ENCODE measurements at places on chromosomes 16 and 17.

DNA sequence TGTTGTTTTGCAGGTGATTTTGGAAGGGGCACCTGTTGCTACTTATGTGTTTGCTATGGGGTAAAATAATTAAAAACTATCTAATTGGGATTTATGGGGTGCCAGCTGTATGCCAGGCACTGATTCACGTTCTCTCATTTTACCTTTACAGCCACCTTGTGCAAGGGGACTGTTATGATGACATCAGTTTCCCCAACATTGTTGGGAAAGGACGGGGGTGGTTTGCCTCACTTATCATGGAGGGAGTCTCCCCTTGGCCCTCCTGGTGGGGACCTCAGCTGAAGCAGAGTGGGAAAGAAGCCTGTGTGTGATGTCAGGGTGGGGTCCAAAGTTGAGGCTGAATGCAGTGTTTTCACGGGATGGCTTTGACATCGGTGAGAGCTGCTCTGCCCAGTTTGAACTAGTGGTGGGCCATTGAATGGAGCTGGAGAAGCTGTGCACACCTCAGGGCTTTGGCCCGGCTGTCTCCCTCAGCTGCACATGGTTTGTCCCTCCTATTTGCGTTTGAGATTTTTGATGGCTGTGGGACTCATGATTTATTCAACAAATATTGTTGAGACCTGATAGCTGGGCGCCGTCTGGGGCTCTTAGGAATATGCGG lies 36.1 kb downstream of the CMIP start:
- DNase-seq: no peak

DNA sequence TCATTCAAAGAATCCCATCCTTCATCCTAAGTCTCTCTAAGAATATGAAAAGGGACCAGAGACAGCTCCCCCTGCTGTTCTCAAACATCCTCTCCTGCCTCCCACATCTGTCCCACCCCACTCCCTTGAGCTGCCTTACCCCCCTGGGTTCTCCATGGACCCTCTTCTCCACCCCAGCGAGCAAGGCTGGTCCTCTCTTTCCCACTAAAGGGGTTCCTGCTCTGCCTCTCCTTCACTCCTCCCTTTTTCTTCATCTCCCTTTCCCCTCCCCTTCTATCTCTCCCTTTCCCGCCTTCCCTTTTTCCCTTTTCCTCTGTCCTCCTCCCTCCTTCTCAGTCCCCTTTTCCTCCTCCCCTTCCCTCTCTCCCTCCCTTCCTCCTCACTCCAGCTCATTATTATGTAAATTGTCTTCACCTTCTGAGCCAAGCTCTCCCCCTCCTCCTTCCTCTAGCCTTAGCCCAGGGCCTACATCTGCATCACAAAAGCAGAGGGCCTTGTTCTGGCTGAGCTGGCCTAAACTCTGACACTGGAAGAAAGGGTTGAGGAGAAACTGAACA lies 90.0 kb downstream of the GNAO1 start:
- DNase-seq: no peak

DNA sequence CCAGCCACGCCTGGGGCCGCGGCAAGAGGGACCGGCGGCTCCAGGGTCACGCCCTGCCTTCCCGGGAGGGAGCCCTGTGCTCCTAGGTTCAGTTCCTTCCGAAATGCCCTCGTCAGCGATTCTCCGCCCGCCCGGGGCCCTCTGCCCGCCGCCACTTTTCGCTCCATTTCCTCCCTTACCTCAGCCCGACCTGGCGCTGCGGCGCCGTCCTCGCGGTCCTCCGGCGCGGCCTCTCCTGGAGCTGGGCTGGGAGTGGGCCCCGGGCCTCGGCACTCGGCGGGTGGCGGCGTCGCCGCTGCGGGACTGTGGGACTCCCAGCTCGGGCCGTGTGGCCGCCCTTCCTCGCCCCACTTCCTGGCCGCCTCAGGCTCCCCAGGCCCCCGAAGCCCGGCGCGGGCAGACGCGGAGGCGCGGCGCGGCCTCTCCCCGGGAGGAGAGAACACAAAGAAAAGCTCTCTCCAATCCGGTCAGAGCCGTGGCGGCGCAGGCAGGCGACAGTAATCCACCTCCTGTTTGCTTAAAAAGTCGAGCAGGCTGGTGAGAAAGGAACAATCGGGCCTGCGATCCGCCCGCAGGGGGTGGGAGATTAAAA lies 1.6 kb downstream of the BAHCC1 start:
- no peak for DNase-seq

GRCh38 chr17:54950116-54950515 lies 18.3 kb downstream of the COX11 start:
- DNase-seq: no peak

DNA sequence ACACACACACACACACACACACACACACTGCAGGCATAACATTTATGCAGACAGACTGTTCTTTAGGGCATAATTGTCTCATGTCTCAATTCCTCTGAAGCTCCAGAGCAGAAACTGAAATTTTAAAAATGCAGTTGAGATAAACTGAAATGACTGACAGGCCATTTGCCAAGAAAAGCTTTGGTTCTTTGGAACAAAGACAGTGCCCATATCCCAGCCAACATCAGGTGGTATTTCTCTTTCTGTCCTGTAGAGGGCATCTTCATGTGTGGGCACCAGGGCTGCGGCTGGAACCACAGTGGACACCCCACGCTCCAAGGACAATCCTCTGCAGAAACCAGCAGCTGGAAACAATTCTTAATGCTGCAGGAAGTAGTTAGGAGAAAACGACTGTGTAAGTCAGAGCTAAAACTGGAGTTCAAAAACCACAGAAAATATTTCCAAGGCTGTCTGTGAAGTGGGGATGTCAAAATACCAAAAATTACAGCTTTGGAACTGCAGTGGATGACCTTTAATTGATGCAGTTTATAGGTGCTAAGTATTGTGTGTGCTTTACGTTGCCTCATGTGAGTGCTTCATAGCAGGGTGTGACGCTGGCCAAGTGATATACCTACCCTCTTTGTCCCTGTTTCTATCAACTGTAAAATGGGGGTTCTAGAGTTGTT lies 10.6 kb upstream of the MEFV start:
- DNase-seq: no peak

- DNase-seq: no peak
These were observed 37.7 kb downstream of the BAHCC1 start for GRCh38 chr17:81432941-81433340.

GRCh38 chr17:70034158-70034557 lies 40.9 kb upstream of the KCNJ16 start:
- DNase-seq: no peak

DNA sequence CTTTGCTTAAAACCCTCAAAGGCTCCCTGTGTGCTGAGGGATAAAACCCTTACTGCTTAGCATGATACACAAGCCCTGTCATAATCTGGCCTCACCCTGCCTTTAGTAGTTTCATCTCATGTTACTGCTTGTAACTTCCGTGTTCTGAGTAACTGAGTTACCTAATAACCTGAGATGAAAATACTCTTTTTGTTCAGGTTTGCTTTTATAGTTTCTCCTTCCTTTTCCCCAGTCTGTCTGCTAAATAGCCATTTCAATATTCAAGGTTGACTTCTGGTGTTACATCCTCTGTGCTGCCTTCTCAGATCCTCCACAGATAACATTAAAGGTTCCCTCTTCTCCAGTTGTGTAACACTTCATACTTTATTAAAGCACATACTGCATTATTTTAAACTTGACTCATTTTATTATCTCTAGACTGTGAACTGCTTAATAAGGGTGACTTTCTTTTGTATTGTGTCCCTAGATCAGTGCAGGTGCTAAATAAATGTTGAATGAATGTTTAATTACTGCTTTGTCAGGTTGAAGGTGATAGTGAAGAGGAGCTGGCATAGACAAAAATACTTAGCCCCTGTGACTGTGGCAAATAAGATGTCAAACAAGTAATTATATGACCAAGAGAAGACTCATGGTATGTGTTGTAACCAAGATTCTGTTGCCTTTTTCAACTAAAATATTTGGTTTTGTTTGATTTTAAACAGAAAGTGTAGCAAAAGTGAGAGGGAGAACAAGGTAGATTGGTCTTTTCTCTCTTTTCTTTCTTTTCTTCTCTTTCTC lies 47.8 kb downstream of the NFAT5 start:
- no peak for DNase-seq

DNA sequence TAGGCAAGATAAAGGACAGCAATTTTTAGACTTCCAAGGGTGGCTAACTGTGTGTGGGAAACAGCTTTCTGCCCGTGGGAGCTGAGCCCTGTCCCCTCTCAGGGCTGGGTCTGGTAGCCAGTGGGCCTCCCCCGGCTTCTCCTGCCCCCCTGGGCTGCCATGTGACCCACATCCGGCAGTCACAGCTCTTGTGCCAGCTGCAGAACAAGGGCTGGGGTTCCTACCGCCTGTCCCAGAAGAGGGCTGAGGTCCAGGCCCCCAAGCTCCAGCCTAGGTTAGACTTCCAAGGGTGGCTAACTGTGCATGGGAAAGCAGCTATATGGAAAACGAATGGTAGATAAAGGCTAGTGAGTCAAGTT lies 6.1 kb downstream of the GAST start:
- no peak for DNase-seq

GRCh38 chr16:84851192-84852127 lies 31.7 kb downstream of the CRISPLD2 start:
- no peak for DNase-seq

- DNase-seq: no peak
These were observed 1151.9 kb upstream of the GOT2 start for GRCh38 chr16:59886021-59886420.

DNA sequence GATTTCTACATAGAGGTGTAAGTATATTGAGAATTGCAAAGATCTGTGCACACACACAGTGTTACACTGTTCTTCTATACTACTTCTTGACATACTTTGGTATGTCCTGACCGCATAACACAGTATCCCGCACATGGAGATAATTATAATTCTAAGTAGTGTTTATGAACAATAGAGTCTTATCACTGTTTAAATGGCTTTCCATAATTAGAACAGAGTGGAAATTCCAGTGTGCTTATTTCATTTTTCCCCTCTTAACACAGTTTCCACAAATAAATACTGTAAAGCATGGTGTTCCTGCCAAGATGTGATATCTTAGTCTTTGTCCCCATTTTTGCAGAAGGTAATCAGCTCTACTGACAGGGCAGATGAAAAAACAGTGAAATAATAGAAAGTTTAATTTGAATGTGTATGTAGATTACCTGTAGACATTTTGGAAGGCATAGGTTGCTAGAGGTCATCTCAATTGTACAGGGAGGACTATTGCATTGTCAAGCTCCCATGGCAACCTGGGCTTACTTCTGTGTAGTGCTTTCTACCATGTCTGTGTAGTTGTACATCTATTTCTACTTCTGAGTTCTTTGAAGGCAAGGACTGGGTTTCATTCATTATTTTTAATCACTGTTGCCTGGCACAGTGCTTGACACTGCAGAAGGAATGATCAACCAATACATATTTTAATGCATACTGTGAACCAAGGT lies 10.1 kb upstream of the KRT28 start:
- no peak for DNase-seq

GRCh38 chr16:79365702-79366101 lies 234.8 kb downstream of the MAF start:
- no peak for DNase-seq

DNA sequence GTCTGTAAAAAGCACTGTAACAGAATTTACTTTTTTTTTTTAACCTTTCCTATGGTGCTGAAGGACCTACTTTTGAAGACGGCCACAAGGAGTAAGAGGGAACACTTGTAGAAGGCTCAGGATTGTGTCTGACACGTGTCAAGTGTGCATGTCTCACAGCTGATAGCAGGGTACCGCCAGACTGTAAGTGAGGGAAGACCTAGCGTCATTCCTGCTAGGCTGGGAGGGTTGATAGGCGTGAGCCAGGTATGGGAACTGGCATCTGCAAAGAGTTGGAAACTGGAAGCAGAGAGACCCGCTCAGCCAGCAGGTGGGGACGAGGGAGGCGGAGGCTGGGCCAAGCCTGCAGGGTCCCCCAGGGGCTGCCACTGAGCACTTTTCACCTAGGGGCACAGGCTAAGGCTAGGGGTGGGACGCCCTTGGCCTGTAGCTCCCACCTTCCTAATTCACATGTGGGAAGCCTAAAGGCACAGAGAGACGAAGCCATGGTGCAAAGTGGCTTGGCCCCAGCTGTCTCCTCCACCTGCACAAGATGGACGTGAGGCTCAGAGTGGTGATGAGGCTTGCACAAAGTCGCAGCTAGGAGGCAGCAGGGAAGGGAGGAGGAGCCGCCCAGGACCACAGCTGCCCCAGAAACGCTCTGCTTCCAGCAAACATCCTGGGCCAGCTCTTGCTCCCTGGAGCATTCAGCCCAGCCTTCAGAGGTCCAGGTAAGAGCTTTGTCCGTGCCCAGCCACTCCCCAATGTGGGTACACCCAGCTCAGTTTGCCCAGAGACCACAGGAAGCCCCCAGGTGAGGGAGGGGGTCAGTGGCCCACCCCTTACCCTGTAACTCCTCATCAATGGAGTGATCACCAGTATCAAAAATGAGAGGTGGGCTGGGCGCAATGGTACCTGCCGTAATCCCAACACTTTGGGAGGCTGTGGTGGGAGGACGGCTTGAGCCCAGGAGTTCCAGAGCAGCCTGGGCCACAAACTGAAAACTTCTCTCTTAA lies 18.9 kb downstream of the VASN start:
- DNase-seq: no peak

DNA sequence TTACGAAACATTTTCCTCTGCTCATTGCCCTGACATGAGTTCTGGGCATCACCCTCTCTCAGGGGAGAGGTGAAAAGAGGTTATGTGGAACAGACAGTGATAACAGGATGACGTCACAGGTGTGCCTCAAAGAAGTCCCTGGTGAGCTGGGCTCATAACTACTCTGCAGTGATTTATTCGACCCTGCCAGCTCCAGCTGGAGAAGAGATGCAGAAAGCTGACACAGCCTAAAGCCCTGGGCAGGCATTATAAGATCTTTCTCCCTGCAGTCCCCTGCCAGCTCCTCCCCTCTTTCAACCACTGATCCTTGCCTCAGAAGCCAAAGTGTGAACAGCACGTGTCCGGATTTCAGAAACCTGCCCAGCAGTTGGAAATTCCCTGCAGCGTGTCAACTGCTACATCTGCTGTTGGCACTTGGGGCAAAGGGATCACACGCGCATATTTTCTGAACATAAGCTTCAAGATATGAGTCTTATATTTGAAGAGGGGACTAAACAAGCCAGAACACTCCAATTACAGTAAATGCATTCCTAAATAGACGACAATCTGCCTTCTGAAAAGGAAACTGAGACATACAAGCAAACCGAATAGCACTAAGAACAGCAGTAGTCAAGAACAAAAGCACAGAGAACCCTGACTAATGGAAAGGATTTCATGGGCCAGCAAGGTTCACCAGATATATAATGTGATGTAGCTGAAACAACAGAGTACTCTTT lies 80.5 kb downstream of the SMG6 start:
- no peak for DNase-seq

GRCh38 chr16:89697616-89698331 lies 3.7 kb downstream of the SPATA2L start:
- DNase-seq: no peak

DNA sequence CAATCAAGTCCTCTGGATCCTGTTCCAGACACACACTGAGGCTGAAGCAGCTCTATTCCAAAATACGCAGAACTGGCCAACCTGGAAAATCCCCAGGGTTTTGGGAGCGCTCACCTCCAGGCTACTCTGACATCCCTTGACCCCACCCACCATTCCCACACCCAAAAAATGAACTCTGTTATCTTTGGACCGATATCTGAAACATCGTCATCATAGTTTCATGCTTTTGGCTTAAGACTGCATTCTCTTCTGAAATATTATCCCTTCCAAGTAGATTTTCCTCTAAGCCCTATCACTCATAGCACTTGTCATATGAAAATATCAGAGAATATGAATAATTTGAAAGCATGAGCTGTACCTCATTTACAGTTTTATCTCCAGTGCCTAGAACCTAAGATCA lies 34.7 kb downstream of the VAT1L start:
- DNase-seq: no peak
